ENCODE measurements at places on chromosomes 2 and 18.

DNA sequence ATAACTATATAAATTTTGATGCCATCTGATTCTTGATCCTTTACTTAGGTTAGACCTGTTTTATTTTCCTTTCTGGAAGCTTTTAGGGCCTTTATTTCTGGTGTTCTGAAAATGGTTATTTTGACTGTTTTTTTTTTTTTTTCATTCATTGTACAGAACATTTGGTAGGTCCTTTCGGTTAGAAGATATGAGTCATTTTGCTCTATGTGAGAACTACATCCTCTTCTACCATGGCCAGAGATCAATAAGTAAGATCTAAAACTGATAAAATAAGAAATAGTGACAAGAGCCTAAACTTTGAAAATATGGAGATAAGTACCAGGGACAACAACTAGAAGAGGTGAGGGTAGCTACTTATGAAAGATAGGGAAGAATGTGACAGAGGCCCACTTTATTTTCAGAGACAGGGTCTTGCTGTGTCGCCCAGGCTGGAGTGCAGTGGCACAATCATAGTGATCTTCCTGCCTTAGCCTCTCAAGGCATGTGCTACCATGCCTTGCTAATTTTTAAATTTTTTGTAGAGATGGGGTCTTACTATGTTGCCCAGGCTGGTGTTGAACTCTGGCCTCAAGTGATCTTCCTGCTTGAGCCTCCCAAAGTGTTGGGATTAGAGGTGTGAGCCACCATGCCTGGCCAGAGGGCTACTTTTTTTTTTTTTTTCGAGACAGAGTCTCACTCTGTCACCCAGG, 66.5 kb downstream of the EIF2AK3 start:
- DNase-seq = no peak

GRCh38 chr2:155357172-155357571, 658.7 kb downstream of the KCNJ3 start:
- DNase-seq = no peak

- no peak for DNase-seq
Observed at GRCh38 chr2:4782647-4783046, 909.5 kb upstream of the SOX11 start.

GRCh38 chr18:79962311-79962710, 2.1 kb upstream of the HSBP1L1 start:
- no peak for DNase-seq

DNA sequence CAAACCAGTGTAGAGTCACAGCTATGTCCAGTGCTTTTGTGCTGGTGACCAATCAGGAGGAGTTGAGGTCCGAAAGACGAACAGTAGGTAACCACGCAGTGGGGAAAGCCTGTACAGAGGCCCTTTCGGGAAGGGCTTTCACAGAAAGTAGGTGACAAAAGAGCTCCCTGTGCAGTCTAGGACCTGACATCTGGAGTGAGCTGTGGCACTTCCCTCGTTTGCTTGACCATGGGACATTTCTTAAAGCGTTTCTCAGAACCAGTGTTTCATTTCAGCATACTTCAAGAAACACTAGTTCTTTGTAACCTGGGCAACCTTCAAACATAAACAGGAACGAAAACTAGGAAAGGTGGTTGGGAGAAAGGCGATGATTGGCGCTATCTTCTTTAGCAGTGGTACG, 55.7 kb upstream of the ITM2C start:
- DNase-seq = no peak

GRCh38 chr2:8590938-8591337, 90.9 kb upstream of the ID2 start:
- DNase-seq = no peak
